Activated CD8-positive, alpha-beta T cell treated with anti-CD3 and anti-CD28 coated beads, Interleukin-2, amount 10 ng/mL, durations not matched to agents 7 days and 5 days (primary cell): ENCODE measurements at places on chromosomes 1 and 21. TPM values are rescaled to one million over a fixed set of nuclear protein-coding genes. Genes with fewer than 3 reads are reported as not detected.

GRCh38 chr1:203177470-203178039 is 1.9 kb upstream of the MYBPH start:
- DNase-seq: no peak

DNA sequence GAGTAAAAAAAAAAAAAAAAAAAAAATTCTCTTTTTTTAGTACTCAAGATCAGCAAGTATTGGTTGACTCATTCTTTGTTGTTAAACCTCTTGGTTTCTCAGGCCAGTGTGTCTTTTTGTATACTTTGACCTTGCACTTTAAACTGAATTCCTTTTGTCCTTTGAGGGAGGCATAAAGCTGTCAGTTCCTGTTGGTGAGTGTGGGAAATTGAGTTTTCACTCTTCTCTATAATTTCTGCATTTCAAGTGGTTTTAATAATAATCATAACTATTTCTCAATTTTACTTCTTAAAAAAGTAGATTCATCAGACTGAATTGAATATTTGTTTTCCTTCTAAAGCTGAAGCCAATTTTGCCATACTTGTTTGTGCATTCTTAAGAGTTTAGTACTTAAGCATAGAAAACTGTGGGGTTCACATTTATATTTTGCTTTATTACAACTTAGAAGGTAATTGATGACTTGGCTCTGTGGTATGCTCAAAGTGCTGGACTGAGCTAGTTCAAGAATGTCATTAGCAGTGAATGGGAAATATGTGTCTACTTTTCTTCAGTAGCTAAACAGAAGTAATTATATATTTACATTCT is 43.4 kb downstream of the ITSN1 start:
- no peak for DNase-seq

The TTLL7 gene
- total RNA-seq: 1.1 TPM

The VHLL gene
- not detected for total RNA-seq

DNA sequence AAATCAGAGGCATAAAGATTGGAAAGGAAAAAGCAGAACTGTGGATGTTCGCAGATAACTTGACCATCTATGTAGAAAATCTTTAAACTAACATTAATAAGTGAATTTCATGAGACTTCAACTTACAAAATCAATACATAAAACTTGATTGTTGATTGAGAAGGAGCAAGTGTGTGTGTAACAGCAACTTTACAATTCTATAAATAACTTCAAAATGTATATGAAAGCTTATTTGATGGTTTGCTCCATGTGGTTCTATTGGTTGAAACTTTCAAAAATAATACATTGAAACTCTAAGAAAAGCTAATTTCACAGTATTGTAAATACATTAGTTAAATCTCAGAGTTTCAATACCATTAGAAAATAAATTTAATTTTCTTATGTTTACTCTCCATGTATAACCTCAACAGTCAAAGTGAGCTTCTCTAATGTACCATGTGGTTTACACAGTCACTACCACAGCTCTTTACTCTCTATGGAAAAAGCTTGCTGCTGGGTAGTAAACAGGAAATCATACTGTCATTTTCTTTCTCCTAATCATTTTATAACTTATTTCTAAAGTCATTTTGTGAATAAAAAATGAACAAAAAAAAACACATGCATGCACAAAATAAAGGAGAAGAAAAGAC is 12.0 kb downstream of the AKT3 start:
- DNase-seq: no peak

The GPA33 gene
- 0.24 TPM for total RNA-seq

The ANGPTL3 gene
- total RNA-seq: not detected

The SAMSN1 gene
- total RNA-seq: 103 TPM

DNA sequence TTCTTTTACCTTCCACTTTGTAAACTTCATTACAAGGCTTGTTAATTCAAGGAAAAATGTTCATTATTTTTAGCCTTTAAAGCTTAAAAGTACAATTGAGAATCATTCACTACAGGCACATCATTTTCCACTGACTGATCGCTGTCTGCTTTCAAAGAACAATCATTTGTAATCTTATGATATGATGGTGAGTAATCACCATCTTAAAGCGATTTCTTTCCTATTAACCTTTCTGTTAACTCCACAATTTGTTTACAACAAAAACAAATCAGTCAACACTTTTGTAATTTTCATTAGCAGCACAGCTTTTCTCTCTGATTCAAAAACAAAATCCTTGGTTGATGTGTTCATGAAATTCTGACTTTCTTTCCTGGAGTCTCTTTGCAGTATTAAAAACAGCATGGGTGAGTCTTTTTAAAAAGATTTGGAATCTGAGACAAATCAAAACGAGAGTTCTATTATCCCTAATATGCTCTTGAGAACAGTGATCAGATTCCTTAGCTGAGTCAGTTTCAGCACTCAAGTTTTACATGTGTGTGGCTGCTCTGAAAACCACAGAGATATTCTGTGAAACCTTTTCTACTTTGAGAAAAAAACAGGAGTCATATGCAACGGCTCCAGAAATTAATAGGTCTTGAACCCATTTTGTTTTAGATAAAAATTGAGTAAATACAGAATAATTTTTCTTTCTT is 145.8 kb upstream of the TMPRSS15 start:
- no peak for DNase-seq

- DNase-seq: no peak
These were observed 8.8 kb upstream of the BTG2 start for GRCh38 chr1:203296460-203297073.

- DNase-seq: no peak
These were observed 27.6 kb upstream of the CLDN14 start for GRCh38 chr21:36507397-36508018.
